Activated CD4-positive, alpha-beta T cell treated with anti-CD3 and anti-CD28 coated beads, Interleukin-2, amount 50 U/mL, for 48 hours (primary cell): ENCODE measurements at places on chromosomes 12 and 14.
A peak's percentile ranks its signal among the peaks of the same experiment; 100 is the strongest.

GRCh38 chr14:80560800-80561657 is 349.7 kb upstream of the DIO2 start:
- DNase-seq = no peak

GRCh38 chr12:107519906-107520859 is 165.4 kb upstream of the PWP1 start:
- DNase-seq = no peak

DNA sequence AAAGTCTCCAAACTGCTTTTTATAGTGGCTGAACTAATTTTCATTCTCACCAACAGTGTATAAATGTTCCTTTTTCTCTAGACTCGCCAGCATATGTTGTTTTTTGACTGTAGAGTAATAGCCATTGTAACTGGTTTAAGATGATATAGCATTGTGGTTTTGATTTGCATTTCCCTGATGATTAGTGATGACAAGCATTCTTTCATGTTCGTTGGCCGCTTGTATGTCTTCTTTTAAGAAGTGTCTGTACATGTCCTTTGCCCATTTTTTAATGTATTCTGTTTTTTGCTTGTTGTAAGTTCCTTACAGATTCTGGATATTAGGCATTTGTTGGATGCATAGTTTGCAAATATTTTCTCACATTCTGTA is 404.9 kb downstream of the FLRT2 start:
- DNase-seq = no peak

DNA sequence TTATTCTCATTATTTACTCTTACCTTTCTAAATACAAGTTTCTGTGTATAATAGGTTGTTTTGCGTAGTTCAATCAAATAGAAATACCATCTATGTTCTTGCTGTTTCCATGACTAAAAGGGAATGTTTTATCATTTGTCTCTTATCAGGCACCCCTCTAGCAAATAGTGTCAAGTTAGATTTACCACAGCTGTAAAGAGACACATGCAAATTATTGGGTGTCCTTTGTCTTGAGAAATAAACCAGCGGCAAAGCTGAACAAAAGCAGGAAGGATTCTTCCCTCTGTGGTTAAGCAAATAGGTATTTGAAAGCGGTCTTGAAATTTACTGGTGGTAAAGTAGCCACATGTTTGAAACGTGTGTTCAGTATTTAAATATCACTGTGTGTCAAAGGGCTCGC is 405.9 kb downstream of the TMTC2 start:
- no peak for DNase-seq

GRCh38 chr12:100823963-100824362 is 29.4 kb downstream of the ANO4 start:
- no peak for DNase-seq

- no peak for DNase-seq
Measured at GRCh38 chr12:109766251-109766778, 52.7 kb downstream of the FAM222A start.

DNA sequence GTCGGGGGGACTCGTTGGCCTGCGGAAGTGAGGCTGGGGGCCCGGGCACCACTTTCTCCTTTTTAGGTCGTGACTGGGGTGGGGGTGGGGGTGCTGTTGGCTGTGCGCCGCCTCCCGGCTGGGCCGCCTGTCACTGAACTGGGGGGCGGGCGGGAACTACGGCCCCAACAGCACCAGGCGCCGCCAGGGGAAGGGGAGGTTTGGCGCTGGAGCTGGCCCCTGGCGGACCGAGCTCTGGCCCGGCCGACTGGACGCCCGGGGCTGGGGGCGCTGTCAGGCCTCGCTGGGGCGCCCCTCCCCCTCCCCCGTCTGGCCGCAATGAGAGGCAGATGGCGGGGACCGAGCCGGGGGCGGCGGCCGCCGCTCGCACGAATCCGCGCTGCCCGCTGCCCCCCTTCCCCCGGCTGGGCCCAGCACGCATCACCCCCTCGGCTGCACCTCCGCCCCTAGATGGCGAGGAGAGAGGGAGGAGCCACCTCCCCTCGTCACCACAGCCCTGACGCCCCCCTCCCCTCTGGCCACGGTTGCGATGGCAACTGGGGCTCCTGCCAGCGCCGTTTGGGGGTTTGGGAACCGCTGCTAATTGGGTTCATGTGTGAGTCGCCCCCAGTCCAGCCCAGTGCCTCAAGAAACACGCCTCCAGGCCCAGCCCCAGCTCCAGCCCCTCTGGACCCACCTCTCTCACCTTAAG is 723 bp downstream of the NFATC4 start:
- DNase-seq = peak; percentile 7

GRCh38 chr12:82740129-82741000 is 53.7 kb downstream of the TMTC2 start:
- no peak for DNase-seq

DNA sequence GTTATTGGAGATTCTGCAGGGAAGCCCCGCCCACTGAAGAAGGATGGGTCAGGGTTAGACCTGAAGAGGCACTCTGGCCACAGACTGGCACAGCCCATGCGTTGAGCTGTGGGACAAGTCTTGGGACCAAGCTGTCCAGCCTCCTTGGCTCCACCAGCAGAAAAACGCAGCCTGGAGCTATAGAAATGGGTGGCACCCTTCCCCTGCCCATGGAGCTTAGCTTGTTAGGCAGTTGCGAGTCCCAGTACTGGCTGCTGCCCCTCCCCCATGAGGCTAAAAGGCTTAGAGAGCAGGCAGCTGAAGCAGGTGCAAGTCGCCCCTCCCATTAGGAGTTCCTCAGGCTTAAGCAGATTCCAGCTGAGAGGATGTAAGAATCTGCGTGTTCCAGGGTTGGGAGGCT is 1124.0 kb upstream of the TMEM132C start:
- no peak for DNase-seq

- no peak for DNase-seq
Measured at GRCh38 chr14:68238551-68238950, 419.0 kb downstream of the RAD51B start.

DNA sequence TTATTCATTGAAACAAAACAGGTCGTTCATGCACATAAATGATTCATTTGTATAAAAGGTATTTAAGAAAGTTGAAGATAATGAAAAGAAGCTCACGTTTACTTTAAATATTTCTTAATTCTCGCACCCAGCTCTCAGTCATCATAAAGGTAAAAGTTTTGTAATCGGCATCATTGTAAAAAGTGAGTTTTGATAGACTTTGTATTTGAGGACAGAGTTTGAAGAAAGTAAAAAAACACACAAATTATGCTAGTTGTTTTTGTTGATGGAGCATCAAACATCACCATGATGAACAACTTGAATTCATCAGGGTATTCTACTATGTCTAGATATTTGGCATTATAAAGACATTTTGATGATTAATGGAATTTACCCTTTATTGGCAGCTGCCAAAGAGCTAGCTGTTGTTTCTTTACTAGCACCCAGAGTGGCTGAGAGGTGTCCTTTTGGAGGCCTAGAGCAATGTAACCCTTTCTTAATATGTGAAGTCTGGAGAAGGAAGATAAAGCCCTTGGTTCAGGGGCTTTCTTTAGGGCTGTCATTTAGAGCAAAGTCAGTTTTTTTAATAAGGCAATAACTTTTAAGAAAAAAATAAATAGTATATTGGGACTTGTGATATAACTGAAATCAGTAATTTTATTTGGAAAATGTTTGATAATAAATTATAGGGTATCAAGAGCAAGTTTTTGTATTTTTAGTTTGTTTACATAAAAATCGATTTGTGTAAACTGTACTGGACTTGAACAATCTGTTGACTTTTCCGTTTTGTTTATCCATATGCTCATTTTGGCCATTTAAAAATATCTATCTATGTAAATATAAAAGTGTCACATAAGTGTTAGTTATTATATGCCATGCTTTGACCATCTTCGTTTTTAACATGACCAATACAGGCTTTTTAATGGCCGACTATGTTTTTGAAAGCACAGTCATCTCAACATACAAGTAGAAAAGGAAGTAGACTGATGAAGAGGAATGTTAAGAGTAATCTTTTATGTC is 7.4 kb downstream of the GLRX5 start:
- DNase-seq = no peak

GRCh38 chr12:4239746-4240145 is 33.8 kb upstream of the CCND2 start:
- no peak for DNase-seq

- DNase-seq = no peak
Measured at GRCh38 chr12:76316468-76316867, 31.7 kb downstream of the BBS10 start.
